ENCODE measurements at places on chromosomes 3 and 15. TPM values are rescaled to one million over a fixed set of nuclear protein-coding genes. Genes with fewer than 3 reads are reported as not detected.

The ELL3 gene
- 2.2 TPM for total RNA-seq

The SCN11A gene
- not detected for total RNA-seq

The ABHD14A gene
- 14.8 TPM for total RNA-seq

The CCDC54 gene
- not detected for total RNA-seq

The ARPIN gene
- 12.4 TPM for total RNA-seq

Data from A549 treated with CpdA at 1 μM for 4 hours (cell line).